ENCODE measurements at places on chromosomes 2 and 18. TPM values are rescaled to one million over a fixed set of nuclear protein-coding genes. Genes with fewer than 3 reads are reported as not detected.

DNA sequence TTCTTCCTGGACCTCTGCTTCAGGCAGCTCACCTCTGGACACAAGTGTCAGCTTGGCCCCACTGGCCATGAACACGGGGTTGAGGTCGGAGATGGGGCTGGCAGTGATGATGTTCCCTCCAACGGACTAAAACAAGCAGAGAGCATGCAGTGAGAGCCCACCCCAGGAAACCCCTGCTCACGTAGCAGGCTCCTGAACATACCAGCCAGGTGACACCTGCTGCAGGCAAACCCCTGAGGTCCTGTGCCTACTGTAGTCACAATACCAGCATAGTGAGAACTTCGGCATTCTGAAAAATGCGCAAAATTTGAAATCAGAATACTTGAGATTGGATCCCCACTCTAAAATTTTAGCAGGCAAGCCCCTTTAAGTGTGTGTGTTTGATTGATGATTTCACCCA is 32.9 kb downstream of the XDH start:
- H3K4me3 ChIP-seq = no peak overlapping the region
- H3K27me3 ChIP-seq = no peaks in the 10 kb centered on the region

- H3K27me3 ChIP-seq = no peaks in the 10 kb centered on the region
- no peaks in the 10 kb centered on the region for H3K36me3 ChIP-seq
- H3K4me1 ChIP-seq = peaks cover 19% of the 10 kb centered on the region
- H3K4me3 ChIP-seq = no peak overlapping the region
These were observed 13.5 kb upstream of the REL start for GRCh38 chr2:60867848-60868247.

The CFC1B gene
- not detected for total RNA-seq

The ABCG5 gene
- total RNA-seq = not detected

- peaks cover 45% of the 10 kb centered on the region for H3K36me3 ChIP-seq
- H3K4me3 ChIP-seq = no peak overlapping the region
- no peaks in the 10 kb centered on the region for H3K4me1 ChIP-seq
- no peak for DNase-seq
- no peaks in the 10 kb centered on the region for H3K27me3 ChIP-seq
These were observed 61.9 kb downstream of the PLEKHA3 start for GRCh38 chr2:178542161-178542560.

The OTOF gene
- 1.7 TPM for total RNA-seq

- no peak for DNase-seq
- H3K27ac ChIP-seq = no peak overlapping the region
- H3K36me3 ChIP-seq = no peaks in the 10 kb centered on the region
- no peaks in the 10 kb centered on the region for H3K27me3 ChIP-seq
- H3K4me1 ChIP-seq = no peaks in the 10 kb centered on the region
These were observed 53.6 kb upstream of the SLC39A10 start for GRCh38 chr2:195603408-195603807.

DNA sequence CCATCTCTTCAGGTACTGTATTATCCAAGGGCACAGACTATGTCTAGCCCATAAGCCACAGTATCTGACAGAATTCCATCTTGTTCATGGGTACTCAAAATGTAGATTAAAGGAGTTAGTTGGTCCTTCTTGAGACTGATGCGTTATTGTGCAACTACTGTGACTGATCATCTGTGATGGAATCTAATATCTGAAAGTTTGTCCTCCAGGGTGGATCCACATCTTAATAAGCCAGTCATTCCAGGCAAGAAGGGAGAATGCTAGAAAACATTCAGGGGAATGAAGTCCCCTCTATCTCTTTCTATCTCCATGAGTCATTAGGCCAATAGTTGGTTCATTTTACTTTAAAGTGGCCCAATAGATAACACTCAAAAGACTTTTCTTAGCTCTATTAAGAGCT is 252.6 kb downstream of the EXOC6B start:
- H3K27ac ChIP-seq = no peak overlapping the region
- no peak for DNase-seq
- H3K27me3 ChIP-seq = no peaks in the 10 kb centered on the region
- no peak overlapping the region for H3K4me3 ChIP-seq

- H3K27me3 ChIP-seq = no peaks in the 10 kb centered on the region
- no peak overlapping the region for H3K4me3 ChIP-seq
- no peak for DNase-seq
- H3K27ac ChIP-seq = no peak overlapping the region
These were observed 373.5 kb downstream of the EN1 start for GRCh38 chr2:118473846-118474540.

The MBP gene
- 59.5 TPM for total RNA-seq
